Astrocyte (in vitro differentiated cells and primary cell): ENCODE measurements at places on chromosomes 5 and 9. TPM values are rescaled to one million over a fixed set of nuclear protein-coding genes. Genes with fewer than 3 reads are reported as not detected.

The PCDHGA11 gene
- total RNA-seq = 5.3 and 5.8 TPM in 2 replicates

The DRD1 gene
- 0.14 and 0.23 TPM in 2 replicates for total RNA-seq

DNA sequence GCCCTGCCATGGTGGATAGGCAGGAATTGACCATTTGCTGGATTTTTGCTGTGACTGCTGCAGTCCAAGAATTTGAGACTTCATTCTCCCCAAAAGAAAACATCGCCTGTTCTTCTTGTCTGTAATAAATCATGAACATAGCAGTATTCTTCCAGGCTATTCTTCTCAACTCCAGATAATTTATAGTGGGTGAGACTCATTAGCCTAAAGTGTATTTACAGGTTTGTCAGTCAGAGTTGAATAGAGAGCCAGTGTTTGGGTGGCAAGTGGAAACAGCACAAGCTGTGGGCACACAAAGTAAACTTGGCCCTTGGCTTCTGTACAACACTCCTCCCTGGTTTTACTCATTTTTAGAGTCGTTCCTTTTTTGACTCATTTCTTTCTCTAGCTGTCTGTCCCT lies 128.2 kb upstream of the VCAN start:
- no peaks in the 10 kb centered on the region for H3K27me3 ChIP-seq
- no peak overlapping the region for H3K27ac ChIP-seq
- no peak for DNase-seq
- no peaks in the 10 kb centered on the region for H3K4me1 ChIP-seq
- H3K4me3 ChIP-seq = no peak overlapping the region

- H3K4me1 ChIP-seq = peaks cover 9% of the 10 kb centered on the region
- peaks cover 9% of the 10 kb centered on the region for H3K27me3 ChIP-seq
- no peaks in the 10 kb centered on the region for H3K36me3 ChIP-seq
- H3K27ac ChIP-seq = no peak overlapping the region
- peak; percentile 55 for DNase-seq
These were observed 479.4 kb downstream of the AGTPBP1 start for GRCh38 chr9:85262333-85262732.

DNA sequence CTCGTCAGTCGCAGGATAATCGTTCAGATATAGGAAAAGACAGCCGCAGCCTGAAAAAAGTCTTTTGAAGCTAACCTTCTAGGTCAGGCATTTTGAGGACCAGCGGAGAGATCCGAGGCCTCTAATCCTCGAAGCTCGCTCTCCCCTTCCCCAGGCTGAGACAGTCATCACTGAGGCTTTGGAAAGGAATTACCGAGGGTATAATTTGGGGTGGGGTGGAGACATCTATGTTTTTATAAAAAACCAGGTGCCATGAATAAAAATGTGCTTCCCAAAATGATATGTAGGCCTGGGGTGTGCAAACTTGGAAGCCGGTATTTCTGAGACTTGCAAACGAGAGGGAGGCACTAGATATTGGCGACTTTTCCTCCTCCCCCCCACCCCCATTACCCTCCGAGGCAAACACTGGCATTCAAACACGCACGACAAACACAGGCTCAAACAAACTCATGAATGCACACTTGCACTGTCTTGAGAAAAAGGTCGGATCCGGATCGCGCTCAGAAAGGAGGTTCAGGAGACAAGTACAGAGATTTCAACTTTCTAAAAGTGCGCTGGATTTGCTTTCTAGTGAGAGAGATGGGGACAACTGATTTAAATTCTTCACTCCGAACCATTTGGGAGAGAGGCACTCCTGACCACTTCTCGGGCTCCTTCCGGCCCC lies 935 bp upstream of the MSX2 start:
- no peak overlapping the region for H3K27ac ChIP-seq
- no peak for DNase-seq
- H3K27me3 ChIP-seq = peaks cover 75% of the 10 kb centered on the region
- H3K4me1 ChIP-seq = peaks cover 13% of the 10 kb centered on the region
- H3K36me3 ChIP-seq = no peaks in the 10 kb centered on the region

DNA sequence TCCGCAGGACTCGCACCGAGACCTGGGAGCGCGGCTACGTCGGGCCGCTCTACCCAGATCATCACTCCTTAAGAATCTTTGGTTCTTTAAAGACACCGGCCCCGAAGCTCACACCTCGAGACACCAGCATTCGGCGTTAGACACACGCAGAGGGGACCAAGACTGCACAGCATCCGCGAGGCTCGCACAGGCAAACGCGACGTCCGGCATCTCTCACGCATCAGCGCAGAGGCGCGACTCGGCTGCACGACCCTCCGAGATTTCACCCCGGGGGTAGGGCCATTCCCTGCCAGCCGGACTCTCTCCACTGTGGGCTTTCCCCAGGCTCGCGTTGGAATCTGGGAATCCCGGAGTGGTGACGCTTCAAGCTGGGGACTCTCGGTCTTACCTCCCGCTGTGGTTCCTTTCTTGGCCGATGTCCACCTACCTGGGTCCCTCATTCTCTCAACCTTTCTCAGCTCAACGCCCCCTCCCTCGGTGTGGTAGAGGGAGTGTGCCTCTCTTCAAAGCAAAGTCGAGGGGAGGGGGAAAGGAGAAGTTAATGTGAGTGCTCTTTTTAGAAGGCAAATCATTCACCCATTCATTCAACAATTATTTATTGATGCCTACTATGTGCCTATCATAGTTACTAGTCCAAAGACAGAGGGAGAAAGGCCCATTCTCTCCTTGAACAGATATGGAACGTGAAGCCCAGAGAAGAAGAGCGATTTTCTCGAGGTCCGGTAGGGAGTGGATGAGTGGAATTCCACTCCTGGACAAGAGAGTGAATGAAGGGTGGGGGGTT lies 1.3 kb upstream of the HAND1 start:
- DNase-seq = no peak
- peaks cover 12% of the 10 kb centered on the region for H3K4me1 ChIP-seq
- H3K36me3 ChIP-seq = no peaks in the 10 kb centered on the region
- H3K4me3 ChIP-seq = no peak overlapping the region
- H3K27ac ChIP-seq = no peak overlapping the region

DNA sequence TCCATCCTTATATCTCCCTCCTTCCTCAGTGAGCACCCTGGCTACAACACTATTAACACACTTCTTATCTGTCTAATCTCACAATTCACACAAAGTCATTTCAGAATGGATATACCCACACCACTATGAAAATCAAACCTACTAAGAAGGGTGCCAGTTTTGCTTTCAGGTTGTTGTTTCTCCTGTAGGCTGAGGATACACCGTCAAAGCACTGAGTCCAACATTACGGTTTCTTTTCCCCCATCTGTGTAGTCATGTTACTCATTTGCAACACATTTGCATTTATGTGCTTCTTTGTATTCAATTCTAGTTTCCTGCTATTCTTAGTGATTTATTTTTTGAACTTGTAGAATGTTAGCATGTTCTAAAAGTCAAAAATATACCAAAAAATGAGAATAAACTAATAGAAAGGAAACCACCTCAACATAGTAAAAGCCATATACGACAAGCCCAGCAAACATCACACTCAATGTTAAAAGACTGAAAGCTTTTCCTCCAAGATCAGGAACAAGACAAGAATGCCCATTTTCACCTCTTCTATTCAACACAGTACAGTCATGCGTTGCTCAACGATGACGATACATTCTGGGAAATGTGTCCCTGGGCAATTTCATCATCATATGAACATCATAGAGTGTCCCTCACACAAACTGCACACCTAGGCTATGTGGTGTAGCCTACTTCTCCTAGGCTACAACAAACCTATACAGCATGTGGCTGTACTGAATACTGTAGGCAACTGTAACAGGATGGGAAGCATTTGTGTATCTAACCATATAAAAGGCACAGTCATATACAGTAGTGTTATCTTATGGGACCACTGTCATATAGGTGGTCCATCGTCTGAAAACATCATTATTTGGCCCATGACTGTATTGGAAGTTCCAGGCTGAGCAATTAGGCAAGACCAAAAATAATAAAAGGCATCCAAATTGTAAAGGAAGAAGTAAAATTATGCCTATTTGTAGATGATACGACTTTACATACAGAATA lies 6.3 kb downstream of the ROR2 start:
- no peak overlapping the region for H3K4me3 ChIP-seq
- H3K27ac ChIP-seq = no peak overlapping the region
- H3K4me1 ChIP-seq = peaks cover 4% of the 10 kb centered on the region

DNA sequence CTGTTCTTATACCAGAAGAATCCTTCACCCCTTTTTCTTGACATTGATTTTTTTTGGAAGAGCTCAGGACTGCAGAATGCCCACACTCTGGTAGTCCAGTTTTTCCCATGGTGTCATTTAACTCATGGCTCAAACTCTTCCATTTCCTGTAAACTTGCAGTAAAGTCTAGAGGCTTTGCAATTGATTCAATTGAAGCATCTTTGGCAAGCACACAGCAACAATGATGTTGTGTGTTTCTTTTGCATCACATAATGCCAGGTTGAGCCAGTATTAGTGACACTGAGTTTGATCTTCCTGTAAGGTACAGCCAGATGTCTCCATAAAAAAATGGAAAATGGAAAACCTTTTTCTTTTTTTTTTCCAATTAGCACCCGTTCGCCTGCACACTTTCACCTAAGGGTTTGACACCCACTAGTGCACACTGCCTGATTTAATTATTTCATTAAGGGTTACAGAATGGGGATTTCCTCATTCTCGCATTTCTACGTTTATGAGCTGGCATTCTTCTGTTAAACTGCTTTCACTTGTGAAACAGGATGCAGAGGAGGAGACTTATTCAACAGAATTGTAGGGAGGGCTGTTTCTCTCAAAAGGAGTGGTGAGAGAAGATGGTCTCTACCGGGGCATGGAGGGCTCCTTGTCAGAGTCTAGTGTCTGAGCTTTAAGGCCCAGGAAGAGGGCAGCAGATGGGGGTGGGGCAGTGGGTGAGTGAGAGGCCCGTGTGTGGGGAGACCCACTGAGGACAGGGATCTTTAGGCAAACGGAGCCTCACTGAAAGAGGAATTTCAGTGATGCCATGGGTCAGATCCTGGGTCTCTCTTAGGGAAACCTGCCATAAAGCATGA lies 2.2 kb upstream of the S1PR3 start:
- DNase-seq = no peak
- no peak overlapping the region for H3K4me3 ChIP-seq
- no peaks in the 10 kb centered on the region for H3K36me3 ChIP-seq
- H3K27ac ChIP-seq = no peak overlapping the region
- peaks cover 17% of the 10 kb centered on the region for H3K4me1 ChIP-seq
- no peaks in the 10 kb centered on the region for H3K27me3 ChIP-seq

- H3K4me1 ChIP-seq = no peaks in the 10 kb centered on the region
- DNase-seq = no peak
- peaks cover 10% of the 10 kb centered on the region for H3K27me3 ChIP-seq
- H3K4me3 ChIP-seq = no peak overlapping the region
- no peaks in the 10 kb centered on the region for H3K36me3 ChIP-seq
- H3K27ac ChIP-seq = no peak overlapping the region
These were observed 89.2 kb downstream of the ACER2 start for GRCh38 chr9:19498015-19498414.

DNA sequence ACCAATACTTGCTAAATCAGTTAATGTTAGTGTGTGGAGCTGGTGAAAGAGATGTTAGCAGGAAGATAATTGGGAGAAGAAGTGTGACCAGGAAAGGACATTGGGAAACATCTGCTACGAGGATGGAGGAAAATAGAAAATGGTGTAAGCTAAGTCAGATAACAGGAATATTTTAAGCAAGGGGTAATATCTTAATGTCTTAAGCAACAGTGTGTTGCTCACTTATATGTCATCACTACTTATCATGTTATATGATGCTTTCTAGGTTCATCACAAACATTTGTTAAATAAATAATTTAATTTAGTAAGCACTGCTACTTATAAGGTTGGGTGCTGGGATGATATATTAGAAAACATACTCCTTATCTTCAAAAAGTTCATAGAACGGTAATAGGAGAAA lies 326.1 kb downstream of the EDIL3 start:
- H3K36me3 ChIP-seq = peaks cover 8% of the 10 kb centered on the region
- no peaks in the 10 kb centered on the region for H3K4me1 ChIP-seq
- no peaks in the 10 kb centered on the region for H3K27me3 ChIP-seq

GRCh38 chr9:82024908-82025307 lies 36.3 kb downstream of the SPATA31D1 start:
- H3K36me3 ChIP-seq = no peaks in the 10 kb centered on the region
- peak; percentile 71 for DNase-seq
- peaks cover 9% of the 10 kb centered on the region for H3K4me1 ChIP-seq
- no peak overlapping the region for H3K4me3 ChIP-seq

- no peak for DNase-seq
- no peaks in the 10 kb centered on the region for H3K36me3 ChIP-seq
- H3K27me3 ChIP-seq = no peaks in the 10 kb centered on the region
- H3K27ac ChIP-seq = no peak overlapping the region
- no peak overlapping the region for H3K4me3 ChIP-seq
- peaks cover 7% of the 10 kb centered on the region for H3K4me1 ChIP-seq
These were observed 109.8 kb downstream of the UNC13B start for GRCh38 chr9:35271637-35272036.

DNA sequence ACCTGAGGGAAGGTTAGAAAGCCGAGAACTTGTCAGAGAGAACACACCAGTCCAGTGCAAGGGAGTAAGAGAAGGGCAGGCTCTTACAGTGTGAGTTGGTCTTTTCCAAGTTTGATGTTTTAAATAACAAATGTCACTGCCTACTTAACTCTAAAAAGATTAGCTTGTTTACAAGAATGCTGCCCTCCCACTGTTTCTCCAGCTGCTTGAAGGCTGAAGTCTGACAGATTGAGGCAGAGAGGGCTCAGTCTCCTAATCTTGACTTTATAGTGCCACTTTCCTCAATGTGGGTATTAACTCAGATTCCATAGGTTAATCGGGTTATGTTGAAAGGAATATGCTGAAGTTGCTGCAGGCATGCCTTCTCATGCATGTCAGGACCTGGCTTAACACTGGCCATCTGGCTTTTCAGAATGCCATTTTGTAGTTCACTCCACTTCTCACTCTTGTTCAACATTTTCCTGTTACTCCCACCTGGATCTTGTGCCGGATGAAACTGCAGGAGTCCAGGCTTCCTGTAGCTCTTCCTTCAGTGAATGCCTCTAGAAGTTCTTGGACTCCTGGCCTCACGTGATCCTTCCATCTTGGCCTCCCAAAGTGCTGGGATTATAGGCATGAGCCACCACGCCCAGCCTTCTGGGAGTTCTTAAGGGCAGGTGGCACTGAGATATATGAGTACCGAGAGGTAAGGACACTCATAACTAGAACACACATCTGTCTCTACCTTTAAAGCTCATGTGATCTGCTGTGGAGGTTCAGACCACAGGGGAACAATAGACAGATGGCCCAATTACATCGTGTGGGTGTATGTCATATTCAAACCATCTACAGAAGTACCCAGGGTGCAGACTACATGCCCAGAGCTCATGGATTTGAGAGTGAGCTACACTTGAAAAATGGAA lies 249.7 kb downstream of the ARHGAP26 start:
- H3K27ac ChIP-seq = no peak overlapping the region
- no peak overlapping the region for H3K4me3 ChIP-seq
- no peak for DNase-seq
- no peaks in the 10 kb centered on the region for H3K36me3 ChIP-seq
- no peaks in the 10 kb centered on the region for H3K4me1 ChIP-seq

GRCh38 chr5:159518371-159518770 lies 188.1 kb upstream of the IL12B start:
- H3K27ac ChIP-seq = no peak overlapping the region
- H3K36me3 ChIP-seq = no peaks in the 10 kb centered on the region
- no peaks in the 10 kb centered on the region for H3K27me3 ChIP-seq
- peak; percentile 60 for DNase-seq
